NCI-H748 treated with DMSO at 0.1 percent for 48 hours (cell line): ENCODE measurements at places on chromosomes 3 and 15.
A peak's percentile ranks its signal among the peaks of the same experiment; 100 is the strongest.

GRCh38 chr3:64155328-64155727 lies 69.9 kb downstream of the PRICKLE2 start:
- no peak for DNase-seq

DNA sequence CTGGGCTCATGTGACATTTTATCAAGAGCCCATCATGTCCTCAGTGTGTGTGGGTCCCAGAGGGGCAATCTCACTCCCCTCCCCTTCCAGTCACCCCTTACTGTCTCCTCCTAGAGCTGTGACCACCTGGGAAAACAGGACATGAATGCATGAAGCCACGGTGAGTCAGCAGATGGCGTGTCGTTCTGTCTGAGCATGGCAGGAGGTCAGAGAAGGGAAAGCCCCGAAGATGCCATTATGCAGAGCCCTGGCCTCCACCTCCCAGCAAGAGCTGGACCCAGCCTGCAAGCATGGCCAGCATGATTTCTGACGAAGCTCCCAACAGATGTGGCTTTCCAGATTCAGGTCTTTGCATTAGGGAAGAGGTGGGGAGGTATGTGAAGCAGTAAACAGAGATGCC lies 118.5 kb downstream of the TLE3 start:
- no peak for DNase-seq

DNA sequence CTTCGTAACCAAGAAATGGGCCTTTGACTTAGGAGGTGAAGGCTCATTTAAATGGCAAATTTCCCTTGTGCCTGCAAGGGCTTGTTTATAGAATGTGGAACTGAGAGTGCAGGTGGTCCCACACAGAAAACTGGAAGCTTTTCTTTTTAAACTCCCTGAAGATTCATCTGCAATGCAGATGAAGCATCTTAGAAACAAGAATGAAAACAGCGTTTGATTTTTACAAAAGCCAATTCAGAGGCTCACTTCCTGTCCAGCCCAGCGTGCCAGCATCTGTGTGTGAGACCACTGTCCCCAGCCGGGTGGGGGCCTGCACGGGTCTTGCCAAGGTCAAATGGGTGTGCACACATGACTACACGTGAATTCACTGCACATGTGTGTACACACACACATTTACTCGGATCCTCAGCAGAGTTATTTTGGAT lies 94.7 kb downstream of the LINGO1 start:
- no peak for DNase-seq

- DNase-seq, result no peak
These were observed 5.5 kb upstream of the MYRIP start for GRCh38 chr3:39803956-39804355.

GRCh38 chr3:30040126-30040525 lies 566.3 kb upstream of the TGFBR2 start:
- no peak for DNase-seq

DNA sequence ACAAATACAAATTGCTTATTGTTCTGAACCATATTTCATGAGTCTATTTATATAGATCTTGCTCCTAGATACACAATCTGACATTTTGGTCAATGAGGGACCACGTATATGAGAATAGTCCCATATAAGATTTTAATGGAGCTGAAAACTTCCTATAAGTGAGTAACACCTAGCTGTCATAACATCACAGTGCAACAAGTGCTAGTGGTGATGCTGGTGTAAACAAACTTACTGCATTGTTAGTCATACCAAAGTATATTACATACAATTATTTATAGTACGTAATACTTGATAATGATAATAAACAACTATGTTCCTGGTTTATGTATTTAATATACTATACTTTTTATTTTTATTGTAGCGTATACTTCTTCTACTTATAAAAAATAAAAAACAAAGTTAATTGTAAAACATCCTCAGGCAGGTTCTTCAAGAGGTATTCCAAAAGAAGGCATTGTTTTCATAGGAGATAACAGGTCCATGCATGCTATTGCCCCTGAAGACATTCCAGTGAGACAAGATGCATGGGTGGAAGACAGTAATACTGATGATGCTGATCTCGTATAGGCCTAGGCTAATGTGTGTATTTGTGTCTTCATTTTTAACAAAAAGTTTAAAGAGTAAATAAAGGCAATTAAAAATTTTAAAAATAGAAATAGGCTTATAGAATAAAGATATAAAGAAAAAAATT lies 46.8 kb upstream of the NAALADL2 start:
- no peak for DNase-seq

GRCh38 chr3:124878561-124879336 lies 8.4 kb downstream of the ITGB5 start:
- DNase-seq, result no peak

GRCh38 chr15:40782609-40783227 lies 12.9 kb downstream of the C15orf62 start:
- no peak for DNase-seq

DNA sequence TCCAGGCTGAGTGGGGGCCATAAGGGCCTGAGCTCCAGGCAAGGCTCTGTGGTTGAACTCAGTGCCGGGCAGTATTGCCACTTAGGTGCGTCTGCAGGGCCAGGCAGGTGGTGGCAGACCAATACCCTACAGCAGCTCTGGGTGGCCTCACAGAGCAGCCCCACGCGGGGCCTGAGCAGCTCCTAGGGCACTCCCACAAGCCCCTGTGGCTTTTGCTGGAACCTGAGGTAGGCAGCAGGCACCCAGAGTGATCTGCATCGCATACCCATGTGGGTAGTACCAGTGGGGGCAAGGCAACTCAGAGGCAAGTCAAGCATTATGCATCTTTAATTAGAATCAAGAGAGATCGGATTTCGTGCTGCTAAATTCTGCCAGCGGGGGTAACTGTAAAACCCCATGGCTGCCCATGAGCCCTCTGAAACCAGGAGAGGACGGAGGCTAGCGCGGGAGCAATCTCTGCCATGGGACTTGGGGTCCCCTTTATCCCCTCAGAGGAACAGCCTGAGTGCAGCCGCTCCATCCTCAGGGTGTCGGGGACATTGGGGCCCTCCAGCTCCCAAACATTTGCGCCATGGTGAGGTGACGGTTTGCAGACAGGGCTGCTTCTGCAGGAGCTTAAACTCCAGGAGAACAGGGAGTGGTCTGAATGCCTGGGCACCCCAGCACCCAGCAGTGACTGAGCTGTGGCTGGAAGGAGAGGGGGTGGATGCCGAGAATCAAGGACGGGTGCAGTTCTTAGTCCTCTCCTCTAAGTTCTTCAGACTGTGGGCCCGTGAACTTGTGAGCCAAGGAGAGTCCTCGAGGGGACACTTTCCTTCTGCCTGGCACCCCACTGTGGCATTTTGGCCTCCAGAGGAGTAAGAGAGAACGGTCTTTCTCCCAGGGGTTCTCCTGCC lies 62.4 kb upstream of the PCSK6 start:
- no peak for DNase-seq

DNA sequence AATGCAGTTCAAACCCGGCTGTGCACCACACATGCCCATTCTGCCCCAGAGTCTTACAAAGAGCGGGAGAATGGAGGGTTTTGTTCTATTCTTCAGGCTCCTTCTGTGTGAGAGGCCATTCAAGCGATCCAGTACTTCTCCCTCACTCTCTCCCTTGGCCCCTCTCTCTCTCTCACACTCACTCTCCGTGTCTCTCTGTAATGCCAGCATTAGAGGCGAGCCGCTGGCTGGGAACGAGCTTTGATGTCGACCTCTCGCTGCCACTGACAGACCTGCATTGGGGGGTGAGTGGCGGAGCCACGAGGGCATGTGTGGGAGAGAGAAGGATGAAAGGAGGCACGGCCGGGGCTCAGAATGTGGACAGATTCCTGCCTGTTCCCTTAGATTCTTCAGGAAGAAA lies 231.7 kb upstream of the ARRDC4 start:
- DNase-seq, result no peak

GRCh38 chr15:42037656-42038055 lies 16.8 kb upstream of the PLA2G4E start:
- peak; percentile 19 for DNase-seq

GRCh38 chr15:94793207-94793606 lies 561.8 kb downstream of the MCTP2 start:
- DNase-seq, result no peak

GRCh38 chr15:39365873-39366272 lies 215.0 kb upstream of the THBS1 start:
- no peak for DNase-seq

DNA sequence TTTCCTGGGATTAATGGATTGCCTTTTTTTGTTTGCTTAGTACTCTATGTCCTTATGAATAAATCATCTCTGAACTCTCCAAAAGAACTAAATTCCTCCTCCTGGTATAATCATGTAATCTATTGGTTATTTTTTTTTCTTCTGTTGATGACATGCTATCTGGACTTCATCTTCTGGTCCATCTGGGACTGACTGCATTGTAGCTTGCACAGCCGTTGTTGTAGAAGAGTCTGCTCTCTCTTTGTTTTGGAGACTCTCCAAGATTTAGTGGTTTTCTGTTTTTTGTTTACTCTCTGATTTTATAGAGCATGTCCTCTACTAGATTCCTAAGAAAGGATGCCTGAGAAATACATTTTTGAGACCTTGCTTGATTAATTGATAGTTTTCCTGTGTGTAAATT lies 19.1 kb downstream of the IREB2 start:
- DNase-seq, result no peak

DNA sequence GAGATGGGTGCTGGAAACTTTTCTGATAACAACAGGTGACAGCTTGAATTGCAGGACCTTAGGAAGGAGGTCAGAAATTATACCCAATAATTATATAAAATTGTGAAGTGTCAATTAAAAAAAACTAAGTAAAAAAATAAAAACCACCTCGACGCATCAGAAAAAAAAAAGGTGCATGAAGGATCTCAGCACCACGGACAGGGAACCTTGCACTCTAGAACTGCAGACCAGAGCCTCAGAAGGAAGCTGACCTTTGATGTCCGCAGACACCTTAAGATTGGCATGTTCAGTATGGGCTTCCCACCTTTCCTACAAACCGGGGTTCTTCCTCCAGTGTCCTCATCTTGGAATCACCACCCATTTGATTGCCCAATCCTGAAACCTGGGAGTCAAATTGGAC lies 60.9 kb downstream of the SCN10A start:
- no peak for DNase-seq

GRCh38 chr15:60235951-60236710 lies 161.7 kb downstream of the ANXA2 start:
- DNase-seq, result no peak

GRCh38 chr3:12970684-12971083 lies 102.5 kb downstream of the IQSEC1 start:
- DNase-seq, result no peak

DNA sequence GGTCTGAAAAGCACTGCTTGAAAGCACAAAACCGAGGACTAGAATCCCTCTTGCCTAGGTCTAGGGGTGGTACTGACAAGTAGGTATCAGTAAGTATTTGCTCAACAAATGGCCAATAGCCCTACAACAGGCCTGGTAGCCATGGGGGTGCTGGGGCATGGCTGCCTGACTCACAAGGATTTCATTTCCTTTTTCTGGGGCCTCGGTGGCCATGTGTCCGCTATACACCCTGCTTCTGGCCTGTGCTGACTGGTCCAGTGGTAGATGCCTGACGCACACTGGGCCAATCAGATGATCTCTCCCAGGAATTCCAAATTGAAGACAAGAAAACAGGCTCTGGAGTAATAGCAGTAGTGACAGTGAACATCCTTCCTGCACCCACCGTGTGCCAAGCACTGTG lies 29.4 kb downstream of the MELTF start:
- no peak for DNase-seq

DNA sequence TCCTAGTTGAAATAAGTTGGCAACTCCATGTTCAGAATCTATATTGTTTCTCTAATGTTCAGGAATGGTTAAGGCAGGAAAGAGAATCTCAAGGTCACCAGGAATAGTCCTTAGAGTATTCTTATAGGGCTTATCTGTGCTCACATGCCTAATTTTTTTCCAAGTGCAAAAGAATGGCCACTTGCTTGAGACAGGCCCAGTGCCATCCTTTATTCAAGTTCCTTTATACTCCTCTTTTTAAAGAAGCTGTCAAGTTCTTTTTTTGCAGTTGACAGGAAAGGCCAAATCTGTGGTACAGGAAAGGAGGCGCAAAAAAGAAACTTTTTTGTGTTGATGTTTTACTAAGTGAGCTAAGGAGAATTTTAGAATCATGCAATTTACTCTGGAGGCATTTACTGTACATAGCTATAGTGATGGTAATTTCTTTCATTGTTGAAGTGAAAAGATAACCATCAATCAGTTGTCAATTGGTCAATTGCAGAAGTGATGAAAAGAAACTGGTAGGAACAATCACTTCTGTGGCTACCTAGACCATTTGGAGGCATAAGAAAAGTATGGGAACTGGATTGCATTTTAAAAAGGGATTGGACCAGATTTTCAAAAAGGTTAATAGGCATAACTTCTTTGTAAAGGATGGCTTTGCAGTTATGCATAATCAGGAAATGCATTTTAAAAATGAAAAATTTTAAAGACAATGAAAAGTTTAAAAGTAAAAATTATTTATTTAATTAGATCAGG lies 102.5 kb upstream of the SOX2 start:
- no peak for DNase-seq

- no peak for DNase-seq
These were observed 95.3 kb downstream of the TIGIT start for GRCh38 chr3:114389156-114389555.

DNA sequence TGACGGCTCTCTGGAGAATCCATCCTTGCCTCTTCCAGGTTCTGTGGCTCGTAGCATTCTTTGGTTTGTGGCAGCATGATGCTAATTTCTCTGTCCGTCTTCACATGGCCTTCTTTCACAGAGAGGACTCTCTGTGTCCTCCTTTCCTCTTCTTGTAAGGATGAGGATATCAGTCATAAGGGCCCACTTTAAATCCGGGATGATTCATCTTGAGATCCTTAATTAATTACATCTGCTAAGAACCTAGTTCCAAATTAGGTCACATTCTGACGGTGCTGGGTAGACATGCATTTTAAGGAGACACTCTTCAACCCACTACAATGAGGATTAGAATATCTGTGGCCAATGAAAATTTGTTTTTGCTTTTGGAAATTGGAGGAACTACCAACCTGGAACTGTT lies 15.7 kb upstream of the GXYLT2 start:
- no peak for DNase-seq

GRCh38 chr3:72144773-72145505 lies 360.0 kb upstream of the PROK2 start:
- no peak for DNase-seq

GRCh38 chr3:56366641-56367162 lies 101.6 kb downstream of the ERC2 start:
- no peak for DNase-seq

DNA sequence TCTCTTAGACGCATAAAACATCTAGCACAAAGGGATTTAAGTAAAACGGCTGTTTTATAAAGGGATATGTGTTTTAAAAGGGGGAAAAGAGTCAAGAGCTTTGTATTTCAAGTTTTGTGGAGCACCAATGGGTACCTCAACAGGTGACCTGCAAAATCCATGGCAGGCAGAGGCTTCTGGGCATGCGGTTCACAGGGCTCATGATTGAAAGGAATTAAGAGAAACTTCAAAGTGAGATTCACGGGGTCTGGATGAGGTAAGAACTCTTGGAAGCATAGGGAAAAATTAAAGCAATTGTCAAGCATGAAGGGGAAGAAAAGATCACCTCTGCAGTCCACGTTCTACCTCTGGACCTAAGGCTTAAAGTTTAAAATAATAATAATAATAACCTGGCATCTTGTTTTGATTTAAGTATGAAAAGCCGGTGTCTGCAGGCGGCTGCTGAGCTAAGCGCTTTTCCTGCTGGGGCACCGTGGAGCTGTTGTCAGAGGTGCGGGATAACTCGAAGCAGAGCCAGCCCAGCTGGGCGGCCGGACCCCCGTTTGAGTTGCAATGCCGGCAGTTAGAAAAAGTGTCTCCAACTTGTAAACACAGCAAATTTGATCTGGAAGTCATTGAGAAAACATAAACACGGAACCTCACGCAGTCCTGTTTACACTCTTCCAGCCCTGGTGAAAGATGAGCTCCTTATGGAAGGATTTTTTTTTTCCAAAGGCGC lies 40.5 kb downstream of the HES1 start:
- DNase-seq, result no peak
